H9 (cell line): ENCODE measurements at places on chromosomes 6 and 20.

DNA sequence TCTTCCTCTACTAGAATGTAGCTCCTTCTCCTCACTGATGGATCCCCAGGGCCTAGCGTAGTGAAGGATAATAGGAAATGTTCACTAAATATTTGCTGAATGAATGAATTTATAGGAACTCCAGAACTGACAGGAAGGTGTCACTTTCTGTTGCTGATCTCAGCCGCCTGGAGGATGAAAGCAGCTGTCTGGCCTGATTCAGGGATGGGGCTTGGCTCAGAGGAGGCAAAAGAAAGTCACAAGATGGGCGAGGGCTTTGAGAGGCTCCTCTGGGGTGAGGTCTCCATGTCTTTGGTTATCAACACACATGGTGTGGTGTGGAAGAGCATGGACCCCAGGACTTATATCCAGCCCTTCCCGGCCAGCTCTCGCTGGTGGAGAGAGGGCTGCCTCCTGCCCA, 11.5 kb upstream of the CCDC167 start:
- DNase-seq = no peak

- DNase-seq = no peak
Observed at GRCh38 chr6:21915707-21916260, 322.2 kb downstream of the SOX4 start.

- DNase-seq = no peak
Observed at GRCh38 chr6:68754681-68755213, 119.7 kb downstream of the ADGRB3 start.

DNA sequence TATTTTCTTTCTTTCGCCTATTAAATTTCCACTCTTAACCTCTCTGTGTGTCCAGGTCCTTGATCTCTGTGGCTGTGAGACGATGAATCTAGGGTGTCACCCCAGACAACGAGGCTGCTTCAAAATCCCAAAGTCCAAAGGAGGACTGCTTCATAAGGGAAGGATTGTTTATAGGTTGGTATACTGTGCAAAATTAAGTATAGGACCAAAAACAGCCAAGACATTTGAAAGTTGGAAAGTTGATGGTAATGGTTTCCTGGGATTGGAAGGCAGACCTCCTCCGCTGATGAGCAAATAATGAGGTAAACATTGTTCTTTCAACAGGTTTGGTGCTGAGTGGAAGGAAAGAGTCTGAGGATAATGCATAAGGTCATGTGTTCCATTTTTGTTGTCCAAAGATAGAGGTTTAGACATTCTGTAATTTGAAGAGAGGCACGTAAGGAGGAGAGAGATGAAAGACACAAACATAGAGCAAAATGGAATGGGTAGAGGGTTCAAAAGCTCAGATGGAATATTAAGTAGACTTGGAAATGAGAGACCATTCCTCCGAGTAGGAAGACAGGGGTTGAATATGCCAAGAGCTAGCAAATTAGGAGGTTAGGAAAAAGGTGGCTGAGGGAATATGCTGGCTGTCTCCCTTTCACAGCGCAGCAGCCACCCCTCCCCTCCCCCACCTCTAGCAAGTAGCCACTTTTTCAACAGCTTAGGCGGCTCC, 24.8 kb downstream of the ZNF311 start:
- DNase-seq = peak; percentile 43

DNA sequence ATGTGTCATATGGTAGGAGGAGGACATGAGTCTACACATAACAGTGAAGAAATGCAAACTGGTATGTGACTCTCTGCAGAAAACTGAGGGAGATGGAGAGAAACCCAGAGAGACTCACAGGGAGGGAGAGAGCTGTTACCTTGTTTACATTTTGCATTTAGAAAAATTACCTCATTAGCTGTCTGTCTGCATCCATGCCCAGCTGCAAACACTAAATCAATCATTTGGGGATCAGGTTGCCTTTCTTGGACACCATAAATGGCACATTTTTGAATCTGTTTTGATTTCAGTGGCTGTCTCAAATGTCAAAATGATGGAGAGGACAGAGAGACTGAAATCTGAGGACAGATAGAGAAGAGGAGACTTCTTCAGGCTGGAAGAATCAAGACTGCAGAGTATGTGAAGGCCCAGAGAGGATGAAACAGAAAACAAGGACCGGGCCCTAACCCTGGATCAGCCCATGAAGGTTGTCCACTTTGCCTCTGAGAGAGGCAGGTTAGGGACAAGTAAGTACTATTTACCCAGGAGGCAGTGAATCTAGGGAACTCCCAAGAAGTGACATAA, 92.2 kb downstream of the UNC5CL start:
- DNase-seq = no peak

- no peak for DNase-seq
Observed at GRCh38 chr6:161050134-161050765, 58.7 kb downstream of the MAP3K4 start.

- DNase-seq = no peak
Observed at GRCh38 chr20:62662422-62662821, 20.1 kb downstream of the SLCO4A1 start.

DNA sequence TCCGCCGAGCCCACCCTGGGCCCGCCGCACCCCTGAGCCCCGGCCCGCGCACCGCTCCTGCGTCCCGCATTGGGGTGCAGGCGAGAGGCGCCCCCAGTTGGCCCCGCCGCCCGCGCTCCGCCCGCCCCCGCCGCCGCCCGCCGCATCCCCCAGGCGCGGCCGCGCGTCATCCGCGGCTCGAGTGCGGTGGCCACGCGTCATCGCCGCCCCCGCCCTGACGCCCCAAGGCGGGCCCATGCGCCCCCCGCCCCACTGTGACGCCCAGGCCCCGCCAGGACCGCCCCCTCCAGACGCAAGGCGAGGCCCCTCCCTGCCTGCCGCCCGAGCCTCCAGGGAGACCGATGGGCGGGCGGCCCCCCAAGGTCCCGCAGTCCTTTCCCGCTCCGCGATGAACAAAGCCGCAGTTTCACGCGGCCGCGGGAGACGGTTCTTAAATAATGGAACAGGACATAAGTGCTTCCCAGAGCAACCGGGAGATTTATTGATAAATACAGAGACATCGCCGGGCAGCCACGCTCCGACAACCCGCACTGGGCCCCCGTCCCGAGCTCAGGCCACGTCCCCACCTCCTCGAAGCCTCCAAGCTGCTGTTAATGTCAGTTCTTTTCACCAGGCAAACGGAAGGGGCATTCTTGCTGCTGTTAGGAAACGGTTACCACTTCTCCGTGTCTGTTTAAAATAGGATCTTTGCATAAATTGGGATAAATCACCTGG, at the start of gene ANKRD60:
Gene ANKRD60 (minus strand): TSS at position 170 of the 714 bp plus-strand sequence. CDS start 0 bp downstream, at position 170.
- peak; percentile 71 for DNase-seq

- no peak for DNase-seq
Observed at GRCh38 chr6:149907317-149907716, 9.4 kb upstream of the RAET1E start.

- DNase-seq = no peak
Observed at GRCh38 chr20:9066191-9066590, 2.7 kb upstream of the PLCB4 start.

DNA sequence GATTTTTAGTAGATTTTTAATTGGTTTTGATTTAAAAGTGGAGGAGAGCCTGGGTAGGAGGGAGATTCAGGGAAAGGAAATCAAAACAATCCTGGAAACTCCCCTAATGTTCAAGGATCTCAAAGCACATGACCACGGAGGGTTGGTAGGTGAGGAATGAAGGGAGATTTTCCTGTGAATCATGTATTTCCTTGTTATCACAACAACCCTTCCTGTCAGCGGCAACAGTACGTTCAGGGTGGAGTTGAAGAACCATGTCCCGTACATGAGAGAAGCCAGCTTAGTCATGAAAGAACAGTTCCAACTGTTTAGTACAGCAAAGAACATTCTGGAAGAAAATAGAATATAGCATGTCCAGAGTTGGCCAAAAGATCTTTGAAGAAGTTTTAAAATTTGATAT, 79.4 kb upstream of the SCAF8 start:
- DNase-seq = no peak

DNA sequence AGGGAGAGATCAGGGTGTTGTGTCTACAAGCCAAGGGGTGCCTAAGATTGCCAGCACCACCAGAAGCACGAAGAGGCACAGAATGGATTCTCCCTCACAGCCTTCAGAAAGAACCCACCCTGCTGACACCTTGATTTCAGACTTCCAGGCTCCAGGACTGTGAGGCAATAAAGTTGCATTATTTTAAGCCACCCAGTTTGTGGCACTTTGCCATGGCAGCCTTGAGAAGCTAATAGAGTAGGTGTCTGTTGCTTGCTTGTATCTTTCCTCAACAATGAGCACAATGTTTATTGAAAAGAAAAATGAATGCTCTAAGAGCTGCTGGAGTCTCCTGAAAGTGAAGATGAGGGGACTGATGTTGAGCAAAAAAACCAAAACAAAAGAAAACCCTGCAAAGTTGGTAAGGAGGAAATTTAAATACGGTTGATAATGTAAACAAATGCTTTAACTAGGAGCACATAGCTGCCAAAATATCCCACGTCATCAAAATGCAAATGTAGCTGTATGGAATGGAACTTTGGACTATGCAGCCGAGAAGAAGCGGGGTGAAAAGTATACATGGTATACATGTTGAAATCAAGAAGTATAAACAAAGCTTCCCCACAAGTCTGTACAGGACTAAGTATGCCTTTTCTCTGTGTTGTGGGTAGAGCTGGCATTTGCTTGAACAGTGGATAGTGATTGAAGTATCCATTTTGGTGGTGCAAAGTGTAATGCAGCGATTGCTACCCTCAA, 8.0 kb downstream of the IL20RA start:
- DNase-seq = no peak

- DNase-seq = peak; percentile 65
Observed at GRCh38 chr6:110430236-110430635, 14.9 kb upstream of the DDO start.

DNA sequence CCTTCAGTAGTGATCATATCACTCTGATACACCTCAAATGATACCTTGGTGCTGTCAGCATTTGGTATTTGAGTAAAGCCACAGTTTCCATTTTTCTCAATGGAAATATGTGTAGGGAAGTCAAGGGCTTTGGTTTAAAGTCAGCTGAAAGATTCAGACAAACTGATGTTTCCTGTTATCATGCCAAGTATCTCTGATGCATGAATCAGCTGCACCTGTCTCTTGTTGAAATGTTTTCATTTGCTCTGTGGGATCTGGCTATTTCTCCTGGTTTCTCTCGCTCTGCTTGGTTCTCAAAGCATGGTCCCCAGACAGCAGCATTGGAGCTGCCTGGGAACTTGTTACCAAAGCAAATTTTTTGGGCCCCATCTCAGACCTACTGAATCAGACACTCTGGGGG, 23.5 kb downstream of the ZFP64 start:
- DNase-seq = no peak

GRCh38 chr6:90274451-90275030, 22.1 kb downstream of the BACH2 start:
- DNase-seq = no peak

DNA sequence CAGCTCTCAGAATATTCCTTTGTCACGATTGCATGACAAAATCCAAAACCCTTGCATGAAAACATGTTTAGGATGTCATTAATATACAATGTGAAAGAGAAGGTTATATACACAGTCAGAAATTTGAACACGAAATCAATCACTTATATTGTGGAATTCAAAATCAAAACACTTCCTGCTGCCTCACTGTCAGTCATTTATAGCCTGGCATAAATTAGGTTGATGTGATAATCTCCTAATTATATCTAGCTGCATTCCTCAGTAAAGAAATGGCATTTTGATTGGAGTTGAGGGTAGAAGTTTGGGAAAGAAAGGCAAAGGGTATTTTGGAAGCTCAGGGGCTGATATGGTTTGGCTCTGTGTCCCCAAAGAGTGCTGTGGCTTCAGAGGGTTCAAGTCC, 24.1 kb upstream of the BEND6 start:
- no peak for DNase-seq
